ENCODE measurements at places on chromosomes 7 and 10. TPM values are rescaled to one million over a fixed set of nuclear protein-coding genes. Genes with fewer than 3 reads are reported as not detected.

The ACTR3C gene
- 0.02 TPM for total RNA-seq

The FKBP6 gene
- not detected for total RNA-seq

The PCGF6 gene
- total RNA-seq: 11.0 TPM

The CNPY1 gene
- not detected for total RNA-seq

The GRM3 gene
- total RNA-seq: not detected

The CRPPA gene
- total RNA-seq: 0.64 TPM

The ADCYAP1R1 gene
- 0.03 TPM for total RNA-seq

The PRLHR gene
- not detected for total RNA-seq

The TMEM184A gene
- total RNA-seq: 8.8 TPM

The HOXA1 gene
- 3.6 TPM for total RNA-seq

The FGL2 gene
- not detected for total RNA-seq

The SLC39A12 gene
- not detected for total RNA-seq

The HOXA3 gene
- total RNA-seq: 6.2 TPM

The ZFAND4 gene
- total RNA-seq: 5.0 TPM

The TAS2R38 gene
- not detected for total RNA-seq

The PALD1 gene
- 6.7 TPM for total RNA-seq

The ACTA2 gene
- total RNA-seq: 21.8 TPM

The EVX1 gene
- 0.19 TPM for total RNA-seq

The AGAP5 gene
- 2.4 TPM for total RNA-seq

The IFIT1B gene
- total RNA-seq: not detected

The SLC18A3 gene
- not detected for total RNA-seq

The CLDN4 gene
- total RNA-seq: 5.8 TPM

The MCM10 gene
- 23.8 TPM for total RNA-seq

The SLC26A3 gene
- total RNA-seq: not detected

The LIPF gene
- not detected for total RNA-seq

The CDHR1 gene
- 0.13 TPM for total RNA-seq

The FBXO24 gene
- 0.33 TPM for total RNA-seq
